ENCODE measurements at places on chromosomes 1 and 21. TPM values are rescaled to one million over a fixed set of nuclear protein-coding genes. Genes with fewer than 3 reads are reported as not detected.

Gene GLMP
- 80.7 TPM for total RNA-seq

Gene KRTAP21-2
- not detected for total RNA-seq

Gene TNFRSF18
- total RNA-seq = 0.26 TPM

Gene PLPPR4
- under 0.01 TPM for total RNA-seq

Gene CELA2B
- not detected for total RNA-seq

Gene SASS6
- 1.1 TPM for total RNA-seq

Gene TMPRSS15
- total RNA-seq = not detected

DNA sequence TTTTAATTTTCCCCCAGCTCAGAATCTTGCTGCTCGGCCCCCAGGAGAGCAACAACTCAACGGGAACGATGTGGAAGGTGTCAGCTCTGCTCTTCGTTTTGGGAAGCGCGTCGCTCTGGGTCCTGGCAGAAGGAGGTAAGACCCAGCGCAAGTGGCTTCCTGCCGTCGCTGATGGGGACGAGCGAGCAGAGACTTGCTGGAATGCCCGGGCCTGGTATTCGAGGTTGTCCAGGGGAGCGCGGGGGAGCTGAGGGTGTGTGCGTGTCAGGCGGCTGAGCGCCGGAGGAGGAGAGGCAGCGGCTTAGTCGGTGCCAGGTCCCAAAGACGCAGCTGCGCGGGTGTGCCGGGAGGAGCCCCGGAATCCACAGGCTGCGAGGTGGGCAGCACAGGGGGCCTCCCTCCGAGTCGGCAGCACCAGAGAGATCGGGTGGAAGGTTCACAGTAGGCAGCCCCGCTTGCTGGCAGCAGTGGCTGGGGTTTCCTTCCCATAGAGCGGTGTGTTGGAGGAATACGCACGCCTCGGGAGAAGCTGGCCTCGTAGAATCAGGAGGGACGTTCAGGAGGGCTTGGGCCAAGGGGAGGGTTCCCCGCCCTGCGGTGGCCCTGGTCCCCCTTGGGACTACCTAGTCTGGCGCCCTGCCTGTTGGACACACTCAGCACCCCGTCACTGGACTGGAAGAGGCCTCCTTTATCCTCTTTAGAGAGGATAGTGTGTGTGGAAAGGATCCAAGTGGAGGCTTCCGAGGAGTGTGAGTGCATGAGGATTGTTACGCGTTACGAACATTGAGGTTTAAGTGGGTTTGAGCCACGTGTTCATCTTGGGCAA is 547 bp downstream of the PDPN start:
- DNase-seq = no peak

DNA sequence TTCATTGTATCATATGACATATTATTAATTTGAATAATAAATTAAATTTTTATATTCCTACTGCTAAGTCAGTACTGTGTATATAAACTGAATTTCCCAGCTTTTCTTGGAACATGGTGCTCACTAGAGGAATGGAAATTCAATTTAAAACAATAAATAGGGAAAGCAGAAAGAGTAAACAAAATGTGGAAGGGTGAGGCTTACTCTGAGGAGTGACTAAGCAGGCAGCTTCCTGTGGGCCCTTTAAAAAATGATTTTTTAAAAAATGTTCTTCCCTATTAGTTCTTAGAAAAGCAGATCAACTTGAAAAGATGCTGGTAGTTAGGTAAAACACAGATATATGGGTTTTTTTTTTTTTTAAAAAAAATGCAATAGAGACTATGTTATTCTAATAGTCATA is 49.5 kb upstream of the S1PR1 start:
- peak; percentile 57 for DNase-seq

DNA sequence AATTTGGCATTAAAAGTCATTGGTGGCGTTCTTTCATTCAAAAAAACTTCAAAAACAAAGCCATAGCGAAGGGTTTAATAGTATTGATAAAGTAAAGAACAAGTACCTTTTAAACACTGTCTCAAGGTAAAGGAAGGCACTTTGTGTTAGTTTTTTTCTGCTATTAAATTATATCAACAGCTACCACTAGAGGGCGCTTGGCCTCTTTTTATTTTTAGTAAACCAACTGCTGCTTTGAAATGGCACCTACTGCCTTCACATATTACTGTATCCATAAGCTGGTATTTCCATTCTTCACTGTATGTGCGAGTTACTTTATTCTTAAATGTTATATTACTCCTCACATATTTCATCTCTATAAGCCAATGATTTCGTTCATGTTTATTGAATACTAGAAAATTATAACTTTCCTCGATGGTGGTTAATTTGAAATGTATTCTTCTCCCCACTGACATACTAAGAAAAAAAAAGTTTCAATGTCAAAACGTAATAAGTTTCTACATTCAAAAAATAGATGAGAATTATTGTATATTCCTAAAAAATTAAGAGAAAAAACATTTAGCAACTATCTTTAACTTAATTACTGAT is 125.7 kb upstream of the CXADR start:
- DNase-seq = peak; percentile 73

DNA sequence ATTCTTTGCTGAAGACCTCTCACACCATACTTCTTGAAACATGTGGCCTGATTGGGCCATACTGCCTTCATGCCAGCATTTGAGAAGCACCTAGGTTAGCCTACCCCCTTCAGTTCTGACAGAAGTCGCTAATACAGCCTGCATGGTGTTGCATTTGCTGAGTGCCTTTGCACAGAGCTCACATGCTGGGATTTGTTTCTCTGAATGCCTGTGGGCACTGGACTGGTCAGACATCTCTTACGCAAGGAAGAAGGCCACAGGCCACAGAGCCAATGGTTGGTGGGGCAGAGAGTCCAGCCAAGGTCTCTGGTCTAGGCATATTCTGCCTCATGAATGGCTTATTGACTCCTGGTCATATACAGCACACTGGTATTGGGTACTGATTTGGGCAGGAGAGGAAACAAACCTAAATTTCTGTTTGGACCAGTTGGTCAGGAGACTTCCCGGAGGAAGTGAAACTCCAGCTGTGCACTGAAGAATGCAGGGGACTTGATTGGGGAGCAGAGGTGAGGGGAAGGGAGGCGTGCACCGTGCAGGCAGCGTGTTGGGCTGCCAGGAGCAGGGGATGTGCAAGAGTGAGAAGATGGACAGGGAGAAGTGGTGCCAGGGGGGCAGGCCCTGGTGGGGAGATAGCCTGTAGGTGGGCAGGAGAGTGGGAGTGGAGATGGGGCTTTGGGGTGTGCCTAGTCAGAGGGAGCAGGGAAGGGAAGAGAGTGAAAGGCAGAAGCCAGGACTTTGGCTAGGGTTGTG is 18.1 kb downstream of the URB2 start:
- no peak for DNase-seq

GRCh38 chr1:216184126-216184680 is 239.0 kb downstream of the USH2A start:
- DNase-seq = no peak

DNA sequence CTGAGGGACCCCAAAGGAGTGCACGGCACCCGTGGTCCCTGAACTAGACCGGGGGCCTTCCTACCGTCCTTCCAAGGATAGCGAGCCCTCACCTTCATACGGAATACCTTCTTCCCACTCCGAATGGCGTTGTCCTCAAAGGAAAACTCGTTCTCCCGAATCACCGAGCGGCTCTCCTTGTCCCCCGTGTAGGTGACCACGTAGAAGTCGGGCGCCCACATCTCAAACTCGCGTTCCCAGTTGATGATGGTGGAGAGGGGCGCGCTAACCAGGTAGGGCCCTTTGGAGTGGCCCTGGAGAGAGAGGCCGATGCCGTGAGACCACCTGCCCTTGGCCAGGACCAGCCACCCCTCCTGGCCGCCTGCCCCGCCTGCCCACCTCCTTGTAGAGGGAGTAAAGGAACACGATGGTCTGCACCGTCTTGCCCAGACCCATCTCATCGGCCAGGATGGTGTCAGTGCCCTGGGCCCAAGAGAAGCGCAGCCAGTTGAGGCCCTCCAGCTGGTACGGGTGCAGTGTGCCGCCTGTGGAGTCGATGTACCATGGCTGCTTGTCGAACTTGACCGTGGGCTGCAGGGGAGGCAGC is 38.0 kb downstream of the CHD5 start:
- no peak for DNase-seq

DNA sequence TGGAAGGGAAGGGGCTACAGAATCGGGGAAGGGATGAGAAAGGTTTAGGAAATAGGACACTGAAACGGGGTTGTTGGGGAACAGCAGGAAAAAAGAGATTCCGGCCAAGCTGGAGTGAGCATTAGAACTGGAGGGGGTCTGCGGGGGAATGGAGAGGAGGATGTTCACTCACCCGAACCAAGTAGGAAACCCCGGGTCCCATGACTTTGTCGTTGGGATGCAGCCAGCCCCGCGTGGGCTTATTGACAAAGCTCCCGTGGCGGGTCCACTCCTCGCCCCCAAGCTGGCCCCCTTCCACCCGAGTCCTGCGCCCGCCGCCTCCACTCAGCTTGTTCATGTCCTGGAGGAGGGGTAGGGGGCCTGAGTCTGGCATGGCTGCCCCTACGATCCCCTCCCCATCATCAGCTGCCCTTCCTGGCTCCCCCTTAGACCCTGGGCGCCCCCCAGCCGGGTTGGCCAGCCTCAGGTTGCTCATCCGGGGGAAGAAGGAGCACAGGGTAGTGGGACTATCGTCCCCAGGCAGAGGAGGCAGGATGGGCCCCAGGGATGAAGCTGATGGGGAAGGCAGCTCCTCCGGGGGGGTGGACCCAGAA is 591 bp downstream of the SHC1 start:
- no peak for DNase-seq

DNA sequence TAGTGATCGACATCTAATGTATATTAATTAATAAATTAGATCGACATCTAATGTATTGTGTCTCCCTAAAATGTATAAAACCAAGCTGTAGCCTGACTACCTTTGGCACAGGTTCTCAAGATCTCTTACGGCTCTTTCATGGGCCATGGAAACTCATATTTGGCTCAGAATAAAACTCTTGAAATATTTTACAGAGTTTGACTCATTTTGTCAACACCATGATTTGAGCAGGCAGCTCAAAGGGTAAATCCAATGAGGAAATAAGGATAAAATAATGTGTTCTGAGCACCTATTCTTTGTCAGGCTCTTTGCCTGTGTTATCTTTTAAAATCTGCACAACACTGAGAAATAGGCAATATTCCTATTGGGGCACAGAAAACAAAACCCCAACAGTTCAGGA is 223.4 kb upstream of the DUSP10 start:
- no peak for DNase-seq

DNA sequence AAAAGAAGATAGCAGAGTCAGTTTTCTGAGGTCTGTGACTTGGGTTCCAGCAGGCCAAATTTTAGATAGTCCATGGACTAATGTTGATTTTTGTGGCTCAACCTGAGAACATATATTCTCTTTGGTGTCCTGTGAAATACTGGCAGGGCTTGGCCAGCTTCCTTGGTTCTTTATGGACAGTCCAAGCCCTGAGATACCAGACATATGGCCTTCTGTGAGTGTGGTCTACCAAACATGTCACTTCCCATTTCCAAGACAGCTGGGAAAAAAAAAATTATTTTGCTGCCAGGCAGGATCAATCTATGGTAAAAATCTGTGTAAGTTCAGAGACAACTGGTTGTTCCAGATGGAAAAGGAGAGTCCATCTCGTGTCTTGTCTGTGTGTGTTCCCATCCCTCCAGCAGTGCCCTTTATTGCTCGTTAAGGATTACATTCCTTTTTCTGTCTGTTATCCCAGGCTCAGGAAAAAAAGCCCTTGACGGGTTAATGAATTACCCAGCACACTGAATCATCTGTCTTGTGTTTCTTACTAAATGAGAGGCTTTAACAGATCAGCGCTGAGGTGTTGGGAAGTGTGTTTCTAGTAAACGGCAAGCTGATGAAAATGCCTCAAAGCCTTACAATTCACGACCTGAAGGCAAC is 33.4 kb upstream of the XPR1 start:
- no peak for DNase-seq
